ENCODE measurements at places on chromosomes 2 and 18. TPM values are rescaled to one million over a fixed set of nuclear protein-coding genes. Genes with fewer than 3 reads are reported as not detected.

DNA sequence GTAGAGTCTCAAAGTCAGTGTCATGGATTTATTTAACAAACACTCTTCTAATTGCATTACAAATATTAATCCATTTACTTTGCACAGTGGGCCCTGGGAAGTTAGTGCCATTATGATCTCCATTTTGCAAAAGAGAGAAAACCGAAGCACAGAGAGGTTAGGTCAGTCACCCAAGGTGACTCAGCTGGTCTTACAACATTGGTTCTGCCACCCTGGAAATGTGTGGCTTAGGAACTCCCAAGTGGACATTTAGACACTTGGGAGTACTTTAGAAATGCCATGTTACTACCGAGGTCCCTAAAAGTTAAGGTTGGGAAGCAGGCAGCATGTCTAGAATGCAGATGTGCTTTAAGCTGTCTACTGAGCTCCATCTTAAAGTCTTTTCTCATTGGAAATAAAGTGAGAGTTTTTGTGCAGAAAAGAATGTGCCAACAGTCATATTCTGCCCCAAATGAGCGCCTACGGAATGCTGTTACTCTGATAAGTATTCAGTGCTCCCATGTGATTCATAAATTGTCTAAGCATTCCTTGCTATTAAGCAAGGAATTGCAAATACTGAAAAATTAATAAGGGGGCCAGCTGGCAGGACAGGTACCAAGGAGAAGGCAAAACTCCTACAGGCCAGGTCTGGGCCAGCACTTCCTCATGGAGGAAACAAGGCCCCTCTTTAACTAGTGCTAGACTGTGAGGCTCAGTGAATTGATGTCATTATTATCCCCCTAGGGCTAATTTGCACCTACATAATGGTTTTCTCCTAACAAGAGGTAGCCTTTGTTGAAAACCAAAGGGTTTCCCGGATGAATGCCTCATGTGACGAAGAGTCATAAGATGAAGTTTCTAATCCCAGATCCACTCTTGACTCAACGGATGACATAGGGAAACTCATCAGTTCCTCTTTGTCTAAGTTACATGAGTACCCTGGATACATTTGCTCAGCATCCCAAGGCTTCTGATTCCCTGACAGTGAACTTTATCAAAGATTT, 16.3 kb downstream of the NRP2 start:
- DNase-seq, result no peak

GRCh38 chr2:142879151-142879550, 1.7 kb downstream of the KYNU start:
- no peak for DNase-seq

DNA sequence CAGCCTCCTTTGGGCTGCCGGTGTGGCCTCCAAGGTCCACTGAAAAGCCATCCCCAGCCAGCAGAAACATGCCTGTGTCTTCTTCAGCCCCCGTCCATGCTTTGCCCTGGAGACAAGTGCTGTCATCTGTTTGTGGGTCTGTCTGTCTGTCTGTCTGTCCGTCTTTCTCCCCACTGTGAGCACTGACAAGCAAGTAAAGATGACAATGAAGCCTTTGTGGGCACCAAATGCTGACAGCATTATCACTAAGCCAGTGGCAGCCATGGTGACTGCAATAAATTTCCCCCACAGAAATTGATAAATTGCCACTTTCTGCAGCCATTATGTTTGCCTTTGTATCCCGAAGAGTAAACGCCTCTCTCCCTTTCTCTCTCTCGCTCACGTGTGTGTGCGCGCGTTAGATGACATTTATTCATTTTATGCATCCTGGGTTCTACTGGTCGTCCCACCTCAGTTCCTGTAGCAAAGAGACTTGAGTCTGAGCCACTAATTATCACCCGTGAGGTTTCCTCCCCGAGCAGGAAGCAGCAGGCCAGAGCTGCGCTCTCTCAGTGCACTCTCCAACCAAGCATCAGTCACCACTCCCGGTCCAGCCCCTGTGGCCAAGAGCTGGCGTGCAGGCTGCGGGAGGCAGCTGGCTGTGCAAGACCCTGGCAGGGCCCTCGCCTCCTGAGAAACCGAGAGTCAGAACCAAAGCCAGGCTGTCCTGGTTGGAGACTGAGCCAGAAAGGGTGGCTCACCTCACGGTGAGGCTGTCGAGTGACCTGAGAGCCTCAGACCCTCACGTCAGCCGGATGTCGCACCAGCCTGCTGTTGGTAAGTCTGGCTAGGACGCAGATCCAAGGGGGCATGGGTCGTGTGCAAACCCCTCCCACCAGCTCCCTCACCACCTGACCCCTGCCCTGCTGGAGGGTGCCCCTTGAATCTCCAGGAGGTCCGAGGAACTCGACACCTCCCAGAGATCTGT, 6.9 kb downstream of the STEAP3 start:
- DNase-seq, result peak; percentile 58

- DNase-seq, result no peak
Observed at GRCh38 chr2:13986119-13986720, 646.3 kb upstream of the LRATD1 start.

GRCh38 chr2:192195548-192196418, 1.1 kb upstream of the TMEFF2 start:
- peak; percentile 42 for DNase-seq

ALK gene
- polyA plus RNA-seq, result 1.2 TPM

DNA sequence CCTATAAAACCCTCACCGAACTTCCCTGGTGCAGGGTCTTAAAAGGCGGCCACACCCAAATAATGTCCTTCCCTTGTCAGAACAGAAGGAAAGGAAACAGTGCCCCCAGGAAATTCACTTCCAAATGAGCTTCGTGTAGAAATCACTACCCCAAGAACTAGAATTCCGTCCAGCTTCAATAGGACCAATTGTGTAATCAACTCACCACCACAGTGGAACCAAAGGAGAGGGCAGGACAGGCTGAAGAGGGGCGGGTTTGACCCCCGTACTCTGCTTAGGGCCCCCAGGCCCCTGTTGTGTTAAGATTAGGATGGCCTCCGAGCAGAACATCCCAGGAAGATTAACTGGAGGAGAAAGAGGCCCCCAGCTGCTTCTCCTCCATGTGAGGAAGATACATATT, 24.1 kb downstream of the GPR35 start:
- DNase-seq, result no peak

NAT8 gene
- polyA plus RNA-seq, result not detected

DNA sequence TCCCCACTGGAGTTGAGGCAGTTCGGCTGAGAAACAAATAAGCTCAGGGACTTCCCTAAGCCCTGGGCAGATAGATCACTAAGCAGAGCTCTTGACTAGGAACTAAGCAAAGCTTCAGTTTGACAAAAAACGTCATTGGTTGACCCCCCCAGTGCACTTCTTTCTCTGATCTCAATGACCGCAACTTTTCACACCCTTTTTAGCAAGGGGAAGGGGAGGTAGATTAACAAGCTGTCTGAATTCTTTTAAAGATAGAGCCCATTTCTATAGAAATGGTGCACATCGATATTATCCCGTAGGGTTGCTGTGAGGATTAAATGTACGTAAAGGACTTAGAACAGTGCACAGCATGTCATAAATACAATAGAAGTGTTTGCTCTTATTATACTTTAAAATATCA, 42.5 kb downstream of the PIEZO2 start:
- no peak for DNase-seq

MROH2A gene
- polyA plus RNA-seq, result 0.69 TPM

GRCh38 chr2:159960414-159960813, 102.0 kb downstream of the PLA2R1 start:
- peak; percentile 88 for DNase-seq

CDK15 gene
- not detected for polyA plus RNA-seq

DNA sequence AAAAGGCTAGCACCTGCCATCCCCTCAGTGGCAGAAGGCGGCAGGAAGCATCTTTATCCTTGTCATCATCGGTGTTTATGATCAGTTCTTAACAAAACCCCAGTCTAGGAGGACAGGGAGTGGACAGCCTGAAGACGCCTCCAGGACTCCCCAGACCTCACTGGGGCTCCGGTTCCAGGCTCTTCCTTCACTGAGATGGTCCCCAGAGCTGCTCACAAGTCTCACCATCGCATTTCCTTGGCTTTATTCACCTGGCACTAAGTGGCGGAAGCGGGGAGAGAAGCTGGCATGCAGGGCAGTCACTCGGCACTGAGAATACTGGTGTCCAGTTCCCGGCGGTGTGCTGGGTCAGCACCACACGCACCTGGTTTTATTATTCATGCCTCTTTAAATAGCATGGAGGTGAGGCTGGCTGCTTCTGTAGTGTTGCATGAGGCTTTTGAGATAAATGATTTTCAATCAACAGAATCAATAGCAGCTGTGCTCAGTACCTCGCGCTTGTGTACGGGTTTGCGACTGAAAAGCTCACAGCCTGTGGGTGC, 68.7 kb downstream of the CABLES1 start:
- no peak for DNase-seq

FABP1 gene
- 0.24 TPM for polyA plus RNA-seq

DNA sequence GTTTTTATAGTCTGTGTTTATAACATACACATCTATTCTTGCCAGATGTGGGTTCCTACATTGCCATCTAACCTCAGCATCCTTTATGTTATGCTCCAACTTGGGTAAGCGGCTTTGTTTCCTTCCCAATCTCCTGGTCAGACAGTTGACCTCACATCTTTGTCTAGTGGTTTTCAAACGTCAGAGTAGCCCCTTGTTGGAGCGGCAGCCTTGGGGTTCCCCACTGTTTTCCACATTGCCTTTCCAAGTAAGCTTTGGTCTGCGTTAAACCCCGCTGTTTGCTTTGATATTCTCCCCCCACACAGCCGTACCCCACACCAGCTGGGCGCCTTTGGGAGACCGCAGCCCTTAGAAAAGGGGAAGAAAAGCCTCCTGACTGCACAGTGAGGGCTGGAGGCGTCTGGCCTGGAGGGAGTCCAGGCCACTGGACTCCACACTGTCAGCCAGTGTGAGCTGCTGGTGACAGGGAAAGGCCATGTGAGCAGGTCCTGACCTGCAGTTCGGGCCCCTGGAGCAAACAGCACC, 83.3 kb downstream of the MALT1 start:
- DNase-seq, result no peak

DNA sequence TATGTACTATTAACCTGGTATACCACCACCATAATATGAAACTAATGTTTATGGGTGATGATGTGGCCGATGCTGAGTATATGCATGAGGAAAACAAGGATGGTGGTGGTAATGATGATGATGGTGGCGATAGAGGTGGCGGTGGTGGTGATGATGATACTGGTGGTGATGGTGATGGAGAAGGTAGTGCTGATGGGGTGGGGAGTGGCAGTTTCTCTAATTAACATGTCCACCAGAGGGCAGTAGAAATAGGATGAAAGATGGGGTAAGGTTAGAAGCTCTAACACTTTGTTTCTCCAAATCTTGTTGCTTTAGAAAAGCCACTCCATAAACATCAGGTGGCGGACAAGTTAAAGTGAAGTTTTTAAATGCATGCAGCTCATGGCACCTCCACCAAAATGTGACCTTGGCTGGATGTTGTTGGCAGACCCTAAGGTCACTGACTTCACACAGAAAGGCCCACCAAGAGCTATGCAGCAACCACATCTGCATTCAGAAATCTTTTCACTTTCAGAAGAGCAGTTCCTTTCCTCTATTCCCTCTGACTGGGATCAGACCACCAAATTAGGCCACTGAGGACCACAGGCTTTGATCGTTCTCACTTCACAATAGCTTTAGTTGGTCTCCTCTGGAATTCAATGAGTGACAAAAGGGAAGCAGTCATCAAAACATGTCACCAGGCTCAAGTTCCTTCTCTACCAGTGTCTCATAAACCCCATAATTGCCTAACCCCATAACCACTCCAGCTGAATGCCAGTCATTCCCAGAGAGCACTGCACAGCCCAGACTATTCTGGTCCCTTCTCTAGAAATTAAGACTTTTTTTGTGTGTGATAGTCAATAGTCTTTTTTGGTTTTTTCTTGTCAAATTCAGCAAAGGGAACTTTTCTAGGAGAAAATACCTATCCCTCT, 7.5 kb upstream of the BCL11A start:
- peak; percentile 49 for DNase-seq

GRCh38 chr18:55229682-55230081, 270.4 kb upstream of the CCDC68 start:
- no peak for DNase-seq

DNA sequence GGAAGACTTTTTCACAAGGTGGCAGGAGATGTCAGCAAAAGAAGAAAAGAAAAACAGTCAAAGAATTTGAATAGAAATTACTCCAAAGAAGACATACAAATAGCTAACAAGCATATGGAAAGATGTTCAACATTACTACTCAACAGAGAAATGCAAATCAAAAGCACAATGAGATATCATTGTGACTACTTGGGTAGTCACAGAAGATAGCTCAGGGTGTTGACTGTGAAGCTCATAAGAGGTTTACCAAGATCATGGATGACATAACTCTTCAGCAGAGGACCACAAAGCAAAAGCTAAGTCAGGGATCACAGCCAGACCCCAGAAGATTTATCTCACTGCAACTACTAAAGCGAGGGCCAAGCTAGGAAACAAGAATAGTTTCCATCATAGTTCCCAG, 53.0 kb upstream of the TANK start:
- no peak for DNase-seq

- peak; percentile 16 for DNase-seq
Observed at GRCh38 chr2:221293949-221294742, 278.0 kb downstream of the EPHA4 start.

TBC1D8 gene
- 15.2 TPM for polyA plus RNA-seq

INO80B gene
- polyA plus RNA-seq, result 23.8 TPM

GPR75 gene
- polyA plus RNA-seq, result not detected

DPP10 gene
- polyA plus RNA-seq, result 0.61 TPM

DNA sequence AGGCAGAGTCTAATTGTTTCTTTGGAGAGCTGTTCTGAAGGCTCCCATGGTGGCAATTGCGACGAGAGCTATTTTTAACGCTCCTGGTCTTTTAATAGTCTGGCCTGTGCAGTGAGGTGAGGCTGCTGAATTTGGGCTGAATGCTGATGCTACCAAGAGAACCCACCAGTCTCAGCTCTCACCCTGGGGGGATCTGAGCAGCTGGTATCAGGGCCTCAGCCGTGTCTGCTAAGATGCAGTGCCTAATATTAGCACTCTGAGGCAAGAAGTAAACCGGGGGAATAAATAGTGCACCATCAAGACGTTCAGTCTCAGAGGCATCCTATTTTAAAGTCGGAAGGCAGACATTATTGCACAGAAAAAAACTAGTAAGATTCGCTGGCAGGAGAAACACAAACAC, 214.8 kb upstream of the PID1 start:
- no peak for DNase-seq

DNA sequence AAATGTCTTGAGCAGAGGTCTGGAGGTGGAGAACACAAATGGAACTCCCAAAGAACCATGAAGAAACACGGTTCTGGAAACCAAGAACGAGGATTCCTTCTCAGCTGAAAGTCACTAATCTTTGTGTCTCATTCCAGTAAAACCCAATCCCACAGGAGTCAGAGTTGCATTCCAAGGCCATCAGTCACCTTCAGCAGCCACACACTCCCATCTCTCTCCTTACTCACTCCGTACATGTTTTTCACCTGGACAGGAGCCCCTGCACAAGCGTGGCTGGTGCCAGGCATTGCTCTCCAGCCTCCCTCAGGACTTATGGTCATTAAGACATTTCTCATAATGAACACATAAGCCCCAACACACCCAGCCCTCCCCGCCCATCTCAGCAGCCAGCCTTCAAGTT, 175.4 kb upstream of the SIX2 start:
- DNase-seq, result no peak

GRCh38 chr18:73735836-73736235, 411.8 kb downstream of the FBXO15 start:
- DNase-seq, result no peak

- no peak for DNase-seq
Observed at GRCh38 chr2:38605298-38605830, 2.6 kb upstream of the HNRNPLL start.

GRCh38 chr18:50006470-50007046, 188.4 kb downstream of the MYO5B start:
- DNase-seq, result no peak

TRABD2A gene
- not detected for polyA plus RNA-seq

- no peak for DNase-seq
Observed at GRCh38 chr18:62828852-62829251, 113.5 kb downstream of the PHLPP1 start.

SOCS6 gene
- 17.5 TPM for polyA plus RNA-seq

IL36A gene
- not detected for polyA plus RNA-seq

CASP8 gene
- 0.13 TPM for polyA plus RNA-seq

All from cardiac muscle cell (in vitro differentiated cells and primary cell).